ENCODE measurements at places on chromosomes 4 and X. TPM values are rescaled to one million over a fixed set of nuclear protein-coding genes. Genes with fewer than 3 reads are reported as not detected.

Gene PRR27
- total RNA-seq, result not detected

- no peak overlapping the region for H3K27ac ChIP-seq
- no peak overlapping the region for H3K4me3 ChIP-seq
- H3K27me3 ChIP-seq, result no peaks in the 10 kb centered on the region
- no peak for DNase-seq
- no peaks in the 10 kb centered on the region for H3K4me1 ChIP-seq
Observed at GRCh38 chrX:144918936-144919335, 328.4 kb upstream of the SPANXN1 start.

DNA sequence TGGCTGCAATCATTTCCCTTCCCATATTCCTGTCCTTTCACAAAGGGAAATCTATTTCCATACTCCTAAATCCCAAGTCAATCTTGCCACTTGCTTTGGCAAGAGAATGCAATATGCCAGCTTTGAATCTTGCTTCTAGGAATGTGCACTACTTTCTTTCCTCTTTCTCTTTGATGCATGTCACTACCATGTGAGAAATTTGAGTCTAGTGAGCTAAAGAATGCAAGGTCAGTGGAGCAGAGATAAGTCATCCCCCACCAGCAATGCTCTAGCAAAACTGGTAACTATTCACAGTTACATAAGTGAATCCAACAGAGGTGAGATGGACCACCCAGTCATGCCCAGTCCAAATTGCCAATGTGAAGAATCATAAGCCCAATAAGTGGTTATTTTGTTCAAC lies 910.4 kb downstream of the RAB28 start:
- no peaks in the 10 kb centered on the region for H3K36me3 ChIP-seq
- no peaks in the 10 kb centered on the region for H3K4me1 ChIP-seq

DNA sequence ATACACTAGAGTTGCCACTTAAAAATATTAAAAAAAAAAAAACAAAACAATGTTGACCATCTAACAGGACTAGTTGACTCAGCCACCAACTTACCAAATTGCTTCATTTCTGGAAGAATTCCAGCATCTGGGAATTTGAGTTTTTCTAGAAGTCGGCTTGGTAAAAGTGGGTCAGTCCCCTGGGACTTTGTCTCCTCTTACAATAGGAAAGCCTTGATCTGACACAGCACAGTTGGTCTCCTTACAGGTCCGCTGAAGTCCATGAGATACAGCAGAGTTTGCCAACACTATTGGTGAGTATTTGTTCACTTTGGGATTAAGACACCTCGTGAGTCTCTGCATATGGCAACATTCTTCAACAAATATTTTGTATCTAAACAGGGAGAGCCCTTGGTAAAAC lies 18.2 kb upstream of the DDIT4L start:
- H3K4me3 ChIP-seq, result no peak overlapping the region
- DNase-seq, result no peak
- H3K36me3 ChIP-seq, result no peaks in the 10 kb centered on the region
- peaks cover 32% of the 10 kb centered on the region for H3K4me1 ChIP-seq
- H3K27ac ChIP-seq, result no peak overlapping the region

DNA sequence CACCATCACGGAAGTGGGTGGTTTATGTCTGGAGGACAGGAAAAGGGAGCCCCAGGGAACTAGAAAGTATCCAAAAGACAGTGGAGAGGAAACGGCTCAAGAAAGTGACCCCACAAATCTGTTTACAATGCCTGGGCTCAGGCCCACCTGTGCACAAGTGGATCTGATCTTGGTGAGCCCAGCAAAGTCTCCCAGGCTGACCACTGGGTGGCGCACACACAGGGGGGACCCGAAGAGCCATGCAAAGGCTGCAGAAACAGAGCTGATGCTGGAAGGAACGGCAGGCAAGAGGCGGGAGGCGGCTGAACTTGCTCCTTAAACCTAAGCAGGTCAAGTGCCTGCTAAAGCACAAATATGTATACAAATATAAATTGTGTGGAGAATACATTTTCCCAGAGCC lies 9.6 kb downstream of the HAUS7 start:
- H3K4me3 ChIP-seq, result no peak overlapping the region
- no peak overlapping the region for H3K27ac ChIP-seq
- H3K4me1 ChIP-seq, result no peaks in the 10 kb centered on the region
- no peak for DNase-seq
- no peaks in the 10 kb centered on the region for H3K27me3 ChIP-seq

GRCh38 chr4:8675383-8675782 lies 82.8 kb downstream of the CPZ start:
- no peaks in the 10 kb centered on the region for H3K27me3 ChIP-seq
- no peaks in the 10 kb centered on the region for H3K36me3 ChIP-seq
- no peak overlapping the region for H3K4me3 ChIP-seq
- no peaks in the 10 kb centered on the region for H3K4me1 ChIP-seq

DNA sequence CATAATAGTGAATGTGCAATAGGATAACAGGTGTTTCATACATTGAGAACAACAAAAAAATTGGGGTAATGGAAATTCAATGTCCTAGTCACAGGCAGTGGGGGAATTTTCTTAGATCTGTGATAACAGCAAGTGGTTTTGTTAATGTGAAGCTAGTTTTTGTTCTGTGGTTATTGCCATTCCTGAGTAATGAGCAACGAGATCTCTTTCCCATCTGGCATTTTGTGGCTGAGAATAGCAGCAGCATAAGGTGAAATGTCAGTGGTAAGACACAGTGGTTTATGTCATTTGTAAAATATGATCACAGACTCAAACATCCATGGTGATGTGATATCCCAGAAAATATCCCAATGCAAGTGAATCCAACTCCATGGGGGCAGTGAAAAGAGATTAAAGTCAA lies 497.5 kb downstream of the KCNIP4 start:
- H3K27me3 ChIP-seq, result no peaks in the 10 kb centered on the region
- DNase-seq, result no peak
- no peaks in the 10 kb centered on the region for H3K4me1 ChIP-seq

Gene GCNA
- total RNA-seq, result 4.3 TPM

DNA sequence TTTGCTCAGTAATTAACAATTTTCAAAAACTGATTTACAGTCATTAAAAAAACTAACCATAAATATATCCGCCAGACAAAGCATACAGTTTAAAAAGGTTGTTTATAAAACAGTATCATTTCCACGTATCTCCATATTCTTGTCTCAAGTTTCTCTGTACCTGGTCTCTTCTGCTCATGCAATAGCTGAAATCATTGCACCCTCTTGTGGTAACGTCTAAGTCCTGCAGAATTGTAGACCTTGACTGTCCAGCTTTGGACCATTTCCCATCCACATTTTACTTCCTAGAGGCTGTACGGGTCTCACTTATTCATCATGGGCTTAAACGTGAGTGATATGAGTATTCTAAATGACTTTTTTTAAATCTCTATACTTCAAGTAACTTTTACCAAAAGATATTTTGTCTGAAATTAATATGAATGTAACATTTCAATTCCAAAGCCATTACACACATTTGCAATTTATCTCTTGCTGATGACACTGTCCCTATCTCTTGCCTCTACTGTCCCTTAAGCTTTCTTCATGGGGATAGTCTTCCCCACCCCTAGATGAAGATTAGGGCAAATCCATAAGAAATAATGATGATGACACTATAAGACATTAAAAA lies 118.5 kb downstream of the BTC start:
- no peak for DNase-seq
- H3K27ac ChIP-seq, result no peak overlapping the region
- no peaks in the 10 kb centered on the region for H3K36me3 ChIP-seq
- H3K4me3 ChIP-seq, result no peak overlapping the region
- no peaks in the 10 kb centered on the region for H3K4me1 ChIP-seq

Gene MAB21L2
- total RNA-seq, result not detected

DNA sequence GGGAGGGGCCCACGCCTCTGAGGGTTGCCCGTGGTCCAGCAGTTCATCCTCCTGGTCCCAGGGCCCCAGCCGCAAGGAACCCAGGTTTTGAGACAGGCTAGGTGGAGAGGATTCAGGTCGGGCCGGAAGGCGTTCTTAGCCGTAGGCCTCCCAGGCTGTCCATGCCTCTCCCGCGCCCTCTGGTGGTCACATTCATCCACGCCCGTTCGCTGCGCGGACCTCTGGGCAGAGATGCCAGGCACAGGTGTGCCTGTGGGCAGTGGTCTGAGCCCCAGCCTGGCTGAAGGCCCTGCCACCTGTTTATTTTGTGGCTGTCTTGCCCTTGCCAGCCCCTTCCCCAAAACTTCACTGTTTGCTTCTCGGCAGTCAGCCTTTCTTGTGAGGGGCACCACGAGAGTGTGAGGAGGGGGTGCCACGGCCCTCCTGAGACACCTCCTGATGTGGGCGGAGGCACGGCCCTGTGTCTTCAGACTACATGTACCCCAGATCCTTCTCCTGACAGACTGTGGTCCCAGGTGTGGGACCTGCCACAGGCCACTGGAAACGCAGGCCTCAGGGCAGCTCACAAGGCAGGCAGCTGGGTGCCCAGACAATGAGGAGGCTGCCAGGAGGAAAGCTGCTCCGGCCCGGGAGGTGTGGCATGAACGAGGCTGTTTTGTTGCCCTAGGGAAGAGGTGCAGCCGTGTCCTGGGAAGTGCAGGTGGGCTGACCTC lies 5.0 kb downstream of the UVSSA start:
- no peaks in the 10 kb centered on the region for H3K27me3 ChIP-seq
- peaks cover 8% of the 10 kb centered on the region for H3K36me3 ChIP-seq
- H3K27ac ChIP-seq, result peak overlapping the region; percentile 70
- no peak overlapping the region for H3K4me3 ChIP-seq
- H3K4me1 ChIP-seq, result peaks cover 20% of the 10 kb centered on the region

DNA sequence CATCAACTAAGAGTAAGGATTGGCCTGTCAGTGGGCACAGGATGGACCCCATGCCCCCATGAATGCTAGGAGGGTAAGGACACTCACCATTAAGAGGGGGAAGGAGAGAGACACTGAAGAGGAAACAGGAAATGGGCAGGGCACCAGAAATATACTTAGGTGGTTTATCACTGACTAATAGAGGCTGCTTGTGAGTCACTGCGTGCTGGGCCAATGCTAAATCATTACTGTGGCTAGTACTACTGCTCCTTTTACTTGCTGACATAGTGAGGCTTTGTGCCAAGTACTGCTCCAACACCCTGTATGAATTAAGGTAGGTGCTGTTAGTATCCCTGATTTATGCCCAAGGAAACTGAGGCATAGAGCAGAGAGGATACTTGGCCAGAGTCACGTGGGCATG lies 130.4 kb upstream of the FRMPD4 start:
- no peak for DNase-seq
- no peak overlapping the region for H3K27ac ChIP-seq
- peaks cover 2% of the 10 kb centered on the region for H3K27me3 ChIP-seq
- H3K4me3 ChIP-seq, result no peak overlapping the region

Gene ZNF280C
- total RNA-seq, result 7.4 TPM

Gene GPRIN3
- total RNA-seq, result 37.1 TPM

Gene CT45A1
- total RNA-seq, result not detected

- no peak for DNase-seq
- H3K4me3 ChIP-seq, result no peak overlapping the region
- H3K4me1 ChIP-seq, result no peaks in the 10 kb centered on the region
- no peaks in the 10 kb centered on the region for H3K27me3 ChIP-seq
Observed at GRCh38 chr4:8286719-8287342, 17.3 kb downstream of the HTRA3 start.

Gene SLC2A9
- 4.5 TPM for total RNA-seq

GRCh38 chrX:118679290-118679689 lies 48.1 kb upstream of the IL13RA1 start:
- H3K36me3 ChIP-seq, result peaks cover 16% of the 10 kb centered on the region
- no peak for DNase-seq
- H3K4me1 ChIP-seq, result no peaks in the 10 kb centered on the region
- H3K4me3 ChIP-seq, result no peak overlapping the region
- no peak overlapping the region for H3K27ac ChIP-seq

DNA sequence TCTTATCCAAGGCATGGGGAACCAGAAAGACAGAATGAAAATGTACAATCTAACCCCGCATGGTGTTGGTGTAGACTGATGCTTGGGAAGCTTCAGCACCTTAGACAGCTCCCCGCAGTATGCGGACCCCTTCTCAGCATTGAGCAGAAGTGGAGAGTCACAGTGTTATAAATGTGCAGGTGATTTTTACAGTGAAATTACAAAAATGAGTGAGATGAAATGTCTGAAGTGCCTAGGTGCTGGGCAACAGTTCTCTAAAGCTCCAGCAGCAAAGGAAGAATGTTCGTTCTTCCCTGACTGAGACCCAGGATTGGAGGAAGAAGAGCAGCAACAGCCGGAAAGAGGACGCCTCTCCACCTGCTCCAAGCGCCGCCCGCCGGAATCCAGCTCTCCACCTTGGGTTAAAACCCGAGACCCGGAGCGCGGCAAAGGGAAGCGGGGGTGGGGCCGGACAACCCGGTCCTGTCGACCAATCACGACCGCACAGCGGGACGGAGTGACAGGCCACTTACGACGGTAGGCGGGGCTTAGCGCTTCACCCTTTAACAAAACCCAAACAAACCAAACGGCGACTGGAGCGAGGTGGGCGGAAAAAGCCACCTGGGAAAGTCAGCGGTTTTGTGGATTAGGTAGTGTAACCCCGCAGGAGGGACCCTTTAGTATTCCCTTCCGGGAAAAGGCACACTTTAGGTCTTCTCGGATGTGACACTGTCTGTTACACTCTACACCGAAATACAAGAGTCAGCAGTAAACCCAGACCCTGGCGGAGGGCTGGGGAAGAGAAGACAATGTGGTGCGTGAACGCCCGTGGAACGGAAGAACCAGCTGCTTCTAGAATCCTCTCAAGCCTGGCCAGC lies at the start of gene GLRA3:
GLRA3 (minus strand) TSS at position 403 of the 857 bp plus-strand sequence. CDS start 436 bp downstream, outside the sequence.
- peaks cover 8% of the 10 kb centered on the region for H3K27me3 ChIP-seq
- H3K4me3 ChIP-seq, result no peak within 1 kb of the TSS
- H3K4me1 ChIP-seq, result peaks cover 6% of the 10 kb centered on the region
- H3K27ac ChIP-seq, result no peak within 1 kb of the TSS
- no peaks in the 10 kb centered on the region for H3K36me3 ChIP-seq

DNA sequence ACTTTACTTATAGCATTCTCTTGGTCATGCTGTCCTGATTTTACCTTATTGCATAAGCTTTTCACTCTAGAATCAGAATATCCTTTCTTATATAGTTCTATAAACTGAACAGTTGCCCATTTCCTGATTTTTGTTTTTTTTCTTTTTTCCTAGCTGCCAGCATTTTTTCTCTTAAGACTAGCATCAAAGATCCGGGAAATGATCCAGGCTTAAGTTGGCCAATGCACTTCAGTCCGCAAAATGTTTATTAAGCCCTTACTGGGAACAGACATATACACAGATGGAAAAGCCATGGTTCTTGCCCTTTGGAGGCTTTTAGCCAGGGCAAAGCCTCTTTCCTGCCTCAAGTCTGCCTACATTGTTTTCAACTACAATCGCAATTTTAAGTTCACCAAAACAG lies 10.1 kb upstream of the BMP2K start:
- DNase-seq, result no peak
- peaks cover 2% of the 10 kb centered on the region for H3K27me3 ChIP-seq
- H3K4me1 ChIP-seq, result peaks cover 20% of the 10 kb centered on the region
- no peak overlapping the region for H3K27ac ChIP-seq
- no peaks in the 10 kb centered on the region for H3K36me3 ChIP-seq
- H3K4me3 ChIP-seq, result no peak overlapping the region

Gene CDKL2
- total RNA-seq, result 0.16 TPM

Gene SPANXD
- total RNA-seq, result not detected

Gene TMPRSS11D
- not detected for total RNA-seq

Gene DDX60
- 10.6 TPM for total RNA-seq

All from activated T-helper 1 cell treated with anti-CD3 and anti-CD28 coated beads, Interleukin-12 subunit alpha, Interleukin-12 subunit beta, Interleukin-2, Interleukin-4 antibody, amounts not matched to agents 30 ng/mL and 10 ng/mL and 1 ng/mL, durations not matched to agents 14 hours and 24 hours and 36 hours (primary cell).